ENCODE measurements at places on chromosomes 6 and 20.
A peak's percentile ranks its signal among the peaks of the same experiment; 100 is the strongest.

DNA sequence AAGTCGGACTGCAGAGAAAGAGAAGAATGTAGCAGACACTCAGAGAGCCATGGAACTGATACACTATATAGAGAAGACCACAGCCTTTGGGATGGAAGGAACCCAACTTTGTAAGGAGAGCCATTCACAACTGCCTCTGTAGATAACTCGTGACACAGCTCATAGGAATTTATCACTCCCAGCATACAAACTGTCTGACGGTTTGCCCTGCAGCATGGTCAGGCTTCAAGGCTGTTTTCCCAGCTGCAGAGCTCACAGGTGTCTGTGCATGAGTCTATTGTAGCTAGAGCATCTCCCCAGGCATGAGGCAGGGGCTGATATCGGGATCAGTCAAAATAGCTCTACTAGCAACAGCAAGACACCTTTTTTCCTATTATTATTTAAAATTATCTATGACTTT, 130.5 kb upstream of the DTNBP1 start:
- no peak for DNase-seq

DNA sequence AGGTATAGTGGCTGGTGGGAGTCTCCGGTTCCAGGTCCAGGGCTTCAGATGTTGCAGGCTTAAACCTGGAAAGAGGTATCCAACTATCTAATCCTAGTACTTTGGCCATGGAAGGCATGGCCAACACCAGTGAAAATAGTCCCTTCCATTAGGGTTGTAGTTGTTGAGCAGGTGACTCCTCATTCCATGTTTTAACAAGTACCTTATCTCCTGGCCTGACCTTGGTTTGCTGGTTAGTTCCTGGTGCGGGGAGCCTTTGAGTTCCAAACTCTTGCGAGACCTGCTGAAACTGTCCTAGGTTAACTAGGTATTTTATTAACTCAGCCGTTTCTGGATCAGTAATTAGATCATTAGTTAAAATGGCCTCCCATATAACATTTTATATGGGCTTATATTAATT, 165.1 kb upstream of the PROKR2 start:
- no peak for DNase-seq

DNA sequence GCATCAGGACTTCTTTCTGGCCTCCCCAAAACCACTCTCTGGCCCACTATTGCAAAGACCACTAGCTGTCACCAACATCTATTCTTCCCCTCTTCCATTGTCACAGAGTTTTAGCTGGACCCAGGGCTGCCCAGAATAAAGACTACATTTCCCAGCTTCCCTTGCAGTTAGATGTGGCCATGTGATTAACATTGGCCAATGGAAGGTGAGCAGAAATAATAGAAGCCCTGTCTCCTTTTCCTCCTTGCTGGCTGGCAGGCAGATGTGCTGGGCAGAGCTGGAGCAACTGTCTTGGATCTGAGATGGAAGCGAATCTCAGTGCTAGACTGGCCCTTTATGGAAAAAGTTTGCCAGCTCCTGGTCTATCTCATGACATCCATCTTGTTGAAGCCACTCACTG, 97.0 kb downstream of the KCNB1 start:
- no peak for DNase-seq

GRCh38 chr6:82740072-82740471, 325.6 kb downstream of the UBE3D start:
- DNase-seq: no peak

GRCh38 chr6:36954262-36954931, at the start of gene PI16:
PI16 (plus strand) TSS chr6:36954738; CDS start chr6:36954761, 23 bp downstream.
- DNase-seq: no peak

DNA sequence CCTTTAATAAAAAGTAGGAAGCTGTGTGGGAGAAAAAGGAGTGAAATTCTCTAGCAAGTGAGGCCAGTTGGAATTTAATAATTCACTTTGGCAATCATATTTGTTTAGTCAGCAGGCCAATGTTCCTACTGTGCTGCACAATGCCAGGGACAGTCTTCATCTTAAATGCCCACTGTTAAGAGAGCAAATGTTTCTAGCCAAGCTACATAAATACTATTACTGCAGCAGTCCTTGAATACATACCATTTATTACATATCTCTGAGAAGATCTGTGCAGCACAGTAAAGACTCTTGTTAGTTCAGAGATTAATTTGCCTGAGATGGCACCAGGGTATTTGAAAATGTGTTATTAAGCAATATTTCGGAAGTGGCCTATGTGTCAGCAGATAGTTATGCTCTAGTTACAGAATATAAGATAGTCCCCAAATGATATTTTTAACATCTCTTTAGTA, 105.4 kb downstream of the OGFRL1 start:
- no peak for DNase-seq

- no peak for DNase-seq
Observed at GRCh38 chr20:60447703-60448102, 489.5 kb downstream of the CDH26 start.

DNA sequence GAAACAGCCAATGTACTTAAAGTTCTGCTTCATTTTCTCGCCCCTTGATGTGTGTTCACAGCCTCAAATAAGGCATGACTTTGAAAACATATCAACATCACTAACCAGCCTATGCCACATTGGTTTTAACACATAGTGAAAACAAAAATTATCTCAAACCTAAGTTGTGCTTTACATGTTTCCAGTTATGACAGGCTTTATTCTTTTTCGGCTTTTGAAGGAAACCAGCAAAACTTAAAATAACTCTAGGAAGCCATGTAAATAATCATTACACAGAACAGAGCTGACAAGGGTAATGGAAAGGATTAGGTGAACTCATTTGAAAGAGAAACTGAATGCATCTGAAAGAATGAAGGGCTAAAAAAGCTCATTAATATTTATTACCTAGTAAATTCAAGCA, 42.1 kb downstream of the BMP5 start:
- DNase-seq: no peak

GRCh38 chr6:2477666-2478065, 232.3 kb upstream of the GMDS start:
- no peak for DNase-seq

GRCh38 chr6:3139090-3139903, 18.0 kb downstream of the TUBB2A start:
- peak; percentile 73 for DNase-seq

Measured in NCI-H2081 treated with DMSO at 0.1 percent for 48 hours (cell line).